Spleen (tissue), 13 donors: ENCODE measurements at places on chromosomes 3 and 15. TPM values are rescaled to one million over a fixed set of nuclear protein-coding genes. Genes with fewer than 3 reads are reported as not detected.
A peak's percentile ranks its signal among the peaks of the same experiment; 100 is the strongest.

DNA sequence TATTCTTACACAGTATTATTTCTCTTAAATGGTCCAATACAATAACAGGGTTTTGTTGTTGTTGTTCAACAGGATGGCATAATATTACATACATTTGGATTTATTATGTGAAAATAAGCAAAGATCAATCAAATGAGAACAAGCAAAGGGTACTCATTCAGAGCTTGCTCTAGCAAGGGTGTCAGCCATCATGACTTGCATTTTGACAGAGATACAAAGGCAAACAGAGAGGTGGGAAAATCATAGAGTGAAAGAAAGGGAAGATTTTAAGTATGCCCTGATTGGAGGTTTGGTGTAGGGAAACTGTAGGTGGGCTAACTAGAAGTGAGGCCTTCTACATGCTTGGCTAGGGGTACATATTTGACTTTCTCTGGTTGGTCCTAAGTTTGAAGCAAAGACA is 109.1 kb upstream of the BCHE start:
- DNase-seq, result no peak

DNA sequence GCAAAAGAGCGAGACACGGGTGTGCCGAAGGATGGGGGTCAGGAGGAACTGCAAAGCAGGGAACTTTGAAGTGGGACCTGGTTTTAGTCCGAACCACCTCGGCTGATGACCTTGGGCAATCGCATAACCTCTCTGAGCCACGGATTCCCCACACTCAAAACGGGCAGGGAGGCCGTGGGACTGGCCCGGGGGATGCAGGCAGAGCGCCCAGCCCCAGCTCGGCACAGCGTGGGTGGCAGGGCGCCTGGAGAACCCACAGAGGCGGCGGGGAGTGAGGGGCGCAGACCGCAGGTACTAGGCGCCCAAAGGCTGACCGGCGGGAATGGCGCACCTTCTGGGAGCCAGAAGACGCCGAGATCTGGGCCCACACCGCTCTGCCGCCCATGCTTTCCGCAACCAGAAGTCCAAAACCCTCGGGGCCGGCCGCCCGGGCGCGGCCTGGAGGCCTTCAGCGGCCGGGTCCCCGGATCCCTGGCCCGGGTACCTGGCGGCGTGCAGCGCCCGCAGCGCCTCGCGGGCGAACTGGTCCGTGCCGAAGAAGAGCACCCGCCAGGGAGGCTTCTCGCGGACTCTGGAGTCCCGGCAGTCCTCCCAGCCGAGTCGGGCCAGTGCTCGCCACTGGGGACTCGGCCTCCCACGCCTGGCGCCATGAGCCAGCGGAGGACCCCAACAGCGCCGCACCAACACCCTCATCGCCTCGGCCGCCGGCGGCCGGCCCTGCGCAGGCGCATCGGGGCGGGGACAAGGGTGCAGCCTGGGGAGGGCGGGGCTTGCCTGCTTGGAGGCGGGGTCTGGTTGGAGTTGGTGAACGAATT is at the start of gene MTFMT:
Gene MTFMT (minus strand): TSS at position 719 of the 815 bp plus-strand sequence. CDS start 26 bp downstream, at position 693.
- DNase-seq, result peak; percentile 98

The SH2D7 gene
- not detected for total RNA-seq

GRCh38 chr3:29853841-29854397 is 573.0 kb downstream of the RBMS3 start:
- DNase-seq, result no peak

DNA sequence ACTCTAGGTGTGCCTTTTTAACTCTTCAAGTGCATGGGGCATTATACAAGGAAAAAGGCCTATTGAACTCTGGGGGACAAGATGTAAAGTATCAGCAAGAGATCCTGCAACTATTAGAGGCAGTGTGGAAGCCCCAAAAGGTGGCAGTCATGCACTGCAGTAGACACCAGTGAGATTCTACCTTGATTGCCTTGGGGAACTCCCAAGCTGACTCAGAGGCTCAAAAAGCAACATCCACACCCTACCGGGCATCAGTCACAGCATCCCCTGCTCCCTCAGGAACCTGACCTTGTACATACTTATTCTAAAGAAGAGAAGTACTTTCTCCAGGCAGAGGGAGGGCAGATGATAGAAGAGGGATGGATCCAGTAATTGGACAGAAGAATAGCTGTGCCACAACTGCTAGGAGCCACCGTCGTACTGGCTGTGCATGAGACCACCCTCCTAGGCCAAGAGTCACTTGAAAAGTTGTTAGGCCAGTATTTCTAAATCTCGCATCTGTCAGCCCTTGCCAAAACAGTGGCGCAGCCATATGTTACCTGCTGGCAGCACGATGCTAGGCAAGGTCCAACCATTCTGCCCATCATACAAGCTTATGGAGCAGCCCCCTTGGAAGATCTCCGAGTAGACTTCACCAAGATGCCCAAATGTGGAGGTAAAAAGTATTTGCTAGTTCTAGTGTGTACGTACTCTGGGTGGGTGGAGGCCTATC is 523.1 kb upstream of the FRG2C start:
- no peak for DNase-seq

DNA sequence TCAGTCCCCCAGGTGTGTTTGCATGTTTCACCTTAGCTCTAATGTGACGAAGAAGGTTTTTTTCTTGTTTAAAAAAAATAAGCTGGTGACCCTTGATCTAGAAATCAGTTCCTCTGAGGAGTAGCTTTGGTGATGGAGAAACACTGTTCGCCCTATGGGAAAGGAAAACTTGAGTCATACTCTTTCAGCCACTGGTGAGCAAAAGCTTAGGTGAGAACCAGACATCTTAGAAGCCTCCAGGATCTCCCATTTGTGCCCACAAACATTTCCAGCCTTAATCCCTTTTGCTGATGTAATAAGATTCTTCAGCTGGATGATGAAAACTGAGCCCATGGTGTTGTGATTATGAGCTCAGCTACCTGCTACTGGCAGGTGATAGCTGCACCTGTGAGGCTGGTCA is 37.8 kb downstream of the SLC27A2 start:
- no peak for DNase-seq

The RBMS3 gene
- total RNA-seq, result 81.9 TPM

DNA sequence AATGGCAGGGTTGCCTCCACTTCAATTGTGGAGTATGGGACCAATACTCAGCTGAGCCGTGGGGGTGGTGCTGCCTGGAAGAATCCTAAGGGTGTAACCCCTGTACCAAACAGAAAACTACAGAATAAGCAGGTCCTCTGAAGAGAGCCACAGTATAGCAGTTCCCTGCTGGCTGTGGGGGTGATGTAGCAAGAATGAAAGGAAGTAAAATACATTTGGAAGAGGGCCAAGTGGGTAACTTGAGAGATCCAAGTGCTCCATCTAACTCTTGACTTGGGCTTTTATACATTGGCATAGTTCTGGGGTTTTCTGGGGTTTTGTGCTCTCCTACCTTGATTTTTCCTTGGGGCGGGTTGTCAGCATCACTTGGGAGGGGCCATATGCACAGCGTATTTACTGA is 341.4 kb downstream of the OTOL1 start:
- DNase-seq, result no peak

The TMA7 gene
- total RNA-seq, result 254 TPM

- DNase-seq, result no peak
Observed at GRCh38 chr3:184696697-184697096, 15.2 kb downstream of the MAGEF1 start.

DNA sequence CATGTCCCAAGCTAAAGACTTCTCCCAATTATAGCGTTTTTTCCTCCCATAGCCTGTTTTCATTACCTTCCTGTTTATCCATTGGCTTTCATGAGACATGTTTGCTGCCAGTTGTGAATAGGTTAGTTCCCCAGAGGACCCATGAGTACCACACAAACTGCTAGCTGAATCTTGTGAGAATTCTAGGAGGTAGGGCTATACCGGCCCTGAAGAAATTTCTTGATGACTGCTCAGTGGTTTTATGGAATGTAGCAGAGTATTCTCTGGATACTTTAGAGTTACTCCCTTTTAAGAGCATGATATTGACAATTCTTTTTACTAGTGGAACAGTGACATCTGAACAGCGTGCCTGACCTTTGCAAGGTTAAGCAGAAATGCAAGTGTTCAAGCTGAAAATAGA is 210.4 kb downstream of the MCTP2 start:
- DNase-seq, result no peak

The TBC1D23 gene
- 44.7 TPM for total RNA-seq

The GOLGA6B gene
- total RNA-seq, result not detected

GRCh38 chr15:63473999-63474809 is 30.2 kb upstream of the USP3 start:
- peak; percentile 77 for DNase-seq

The ST8SIA2 gene
- not detected for total RNA-seq

DNA sequence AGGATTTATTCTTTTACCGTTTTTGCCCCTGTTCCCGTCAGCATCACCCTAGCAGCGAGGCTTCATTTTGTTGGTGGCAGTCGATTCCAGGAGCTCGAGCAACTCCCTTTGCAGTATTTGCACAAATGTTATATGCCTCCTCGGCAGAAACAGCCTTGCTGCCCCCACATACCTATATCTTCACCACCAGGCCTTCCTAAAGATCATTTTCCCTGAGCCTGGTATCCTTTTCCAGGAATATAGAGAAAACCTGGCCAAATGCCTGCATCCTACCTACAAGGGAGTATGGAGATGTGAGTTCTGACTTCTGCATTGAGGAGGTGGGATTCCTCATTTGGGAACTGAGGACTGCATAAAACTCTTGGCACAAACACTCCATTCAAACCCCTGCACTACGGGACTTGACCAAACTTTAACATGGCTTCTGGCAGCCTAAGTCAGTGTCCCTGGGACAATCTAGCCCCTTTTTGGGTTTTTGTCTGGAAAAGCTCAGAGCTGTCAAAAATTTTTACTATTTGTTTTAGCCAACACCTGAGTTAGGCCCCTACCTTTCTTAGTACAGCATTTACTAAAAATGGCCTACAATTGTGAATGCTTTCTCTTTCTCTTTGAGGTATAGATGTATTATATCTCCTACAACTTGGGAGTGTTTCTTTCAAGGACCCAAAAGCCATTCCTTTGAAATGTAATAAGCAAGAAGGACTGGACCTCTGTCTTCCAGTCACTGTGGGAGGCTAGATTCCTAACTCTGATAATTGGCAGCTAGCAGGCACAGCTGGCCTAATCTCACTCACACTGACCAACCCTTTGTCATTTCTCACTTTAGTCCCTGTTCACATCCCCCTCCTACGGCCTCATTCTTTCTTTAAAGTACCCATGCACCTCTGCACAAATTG is 12.1 kb upstream of the UBE2Q2 start:
- no peak for DNase-seq

DNA sequence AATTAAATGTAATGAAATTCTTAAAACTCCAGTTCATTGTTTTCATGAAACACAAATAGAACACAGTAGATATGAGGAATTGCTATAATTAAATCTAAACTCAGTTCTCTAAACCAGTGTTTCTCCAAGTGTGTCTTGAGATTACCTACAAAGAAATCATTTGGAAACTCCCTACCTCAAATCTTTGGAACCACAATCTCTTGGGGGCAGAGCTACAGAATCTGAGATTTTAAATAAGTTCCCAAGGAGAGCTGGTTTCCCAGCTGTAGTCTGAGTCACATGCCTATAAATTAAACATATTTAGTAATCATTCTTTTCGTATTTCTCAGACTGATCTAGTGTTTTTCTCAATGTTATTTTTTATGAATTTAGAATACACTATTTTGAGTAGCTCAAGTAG is 17.0 kb upstream of the ACTC1 start:
- no peak for DNase-seq

The TM4SF4 gene
- not detected for total RNA-seq

The CPB1 gene
- total RNA-seq, result 38.7 TPM

The LRTM1 gene
- total RNA-seq, result 6.4 TPM

DNA sequence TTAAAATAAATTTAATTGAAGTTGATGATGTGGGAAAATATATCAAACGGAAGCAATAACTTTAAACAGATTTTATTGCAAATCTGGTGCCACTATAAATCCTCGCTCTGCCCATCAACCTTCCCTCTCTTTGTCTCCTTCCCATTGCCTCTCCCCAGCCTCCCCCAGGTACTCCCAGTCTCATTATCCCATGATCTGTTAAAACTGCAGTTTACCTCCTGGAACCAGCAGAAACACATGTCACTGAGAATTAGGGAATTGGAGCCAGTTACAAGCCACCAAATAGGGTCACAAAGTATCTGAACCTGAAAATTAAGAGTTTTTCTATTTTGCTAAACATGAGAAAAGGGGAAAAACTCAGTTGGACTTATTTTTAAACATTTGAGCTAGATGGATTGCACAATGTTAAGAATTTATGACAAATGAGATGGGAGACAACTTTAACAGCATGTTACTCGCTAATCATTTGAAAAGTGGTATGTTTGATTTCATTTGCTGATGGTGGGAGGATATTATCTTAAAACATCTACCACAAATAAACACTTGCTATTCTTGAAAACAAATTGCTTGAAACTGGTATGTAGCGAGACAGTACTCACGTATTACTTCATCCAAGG is 2.4 kb downstream of the PLCH1 start:
- DNase-seq, result no peak

The CRABP1 gene
- total RNA-seq, result 18.7 TPM

DNA sequence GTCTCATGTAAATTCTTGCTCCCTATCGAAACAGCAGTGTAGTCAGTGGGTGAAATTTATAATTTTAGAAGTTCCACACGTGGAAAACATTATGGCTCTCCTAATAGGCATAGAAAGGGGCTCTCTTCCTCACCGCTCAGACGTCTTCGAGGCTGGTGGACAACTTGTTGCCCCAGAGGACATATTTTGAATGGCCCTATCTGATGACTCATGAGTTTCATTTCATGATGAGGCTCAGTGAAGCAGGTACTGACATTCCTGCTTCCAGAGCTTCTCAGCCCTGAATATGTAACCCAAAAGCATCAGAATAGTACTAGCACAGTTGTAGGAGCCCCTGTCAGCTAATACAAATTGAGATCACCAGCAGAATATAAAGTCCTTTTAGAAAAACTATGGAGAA is 117.9 kb downstream of the HERC1 start:
- no peak for DNase-seq

DNA sequence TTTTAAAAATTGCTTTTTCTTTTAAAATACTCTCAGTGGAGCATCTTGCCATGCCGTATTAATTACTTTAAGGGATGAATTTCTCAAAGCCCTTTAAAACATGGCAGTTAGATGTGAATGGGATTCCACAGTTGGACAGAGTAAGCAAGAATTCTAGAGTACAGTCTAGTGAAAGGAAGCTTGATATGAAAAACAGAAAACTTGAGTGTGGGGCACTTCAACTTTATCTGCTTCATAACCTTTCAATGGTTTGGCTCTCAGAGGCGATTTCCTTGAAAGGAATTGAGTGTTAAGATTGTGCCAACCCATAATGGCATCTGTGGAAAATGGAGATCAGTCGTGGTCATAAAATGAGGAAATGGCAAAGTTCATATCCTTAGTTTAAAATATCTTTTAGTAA is 127.7 kb upstream of the SAMMSON start:
- DNase-seq, result no peak

- no peak for DNase-seq
Observed at GRCh38 chr3:193890016-193890897, 245.7 kb upstream of the HES1 start.

The ST3GAL6 gene
- total RNA-seq, result 16.8 TPM

GRCh38 chr15:87620393-87620792 is 636.1 kb downstream of the NTRK3 start:
- no peak for DNase-seq
